ENCODE measurements at places on chromosomes 6 and 20.

GRCh38 chr6:42429042-42429585 lies 22.6 kb downstream of the TRERF1 start:
- DNase-seq: no peak

DNA sequence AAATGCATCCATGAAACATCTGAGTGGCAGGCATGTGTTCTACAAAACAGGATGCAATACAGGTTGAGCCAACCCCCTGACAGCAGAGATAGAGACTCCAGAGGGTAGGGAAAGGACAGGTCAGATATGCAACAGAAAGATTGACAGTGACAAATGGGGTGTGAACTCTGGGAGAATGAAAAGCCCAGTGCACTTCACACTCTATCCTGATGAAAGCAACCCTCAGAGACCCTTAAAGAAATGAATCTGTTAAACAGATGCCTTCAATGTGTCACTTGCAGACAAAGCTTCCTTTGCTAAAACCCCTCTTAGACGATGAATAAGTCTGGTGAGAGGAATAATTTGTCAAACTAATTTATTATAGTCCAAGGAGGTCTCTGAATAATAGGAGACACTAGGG lies 89.9 kb downstream of the RFPL4B start:
- no peak for DNase-seq

GRCh38 chr6:3457710-3458602 lies 1.1 kb upstream of the SLC22A23 start:
- DNase-seq: peak; percentile 5

DNA sequence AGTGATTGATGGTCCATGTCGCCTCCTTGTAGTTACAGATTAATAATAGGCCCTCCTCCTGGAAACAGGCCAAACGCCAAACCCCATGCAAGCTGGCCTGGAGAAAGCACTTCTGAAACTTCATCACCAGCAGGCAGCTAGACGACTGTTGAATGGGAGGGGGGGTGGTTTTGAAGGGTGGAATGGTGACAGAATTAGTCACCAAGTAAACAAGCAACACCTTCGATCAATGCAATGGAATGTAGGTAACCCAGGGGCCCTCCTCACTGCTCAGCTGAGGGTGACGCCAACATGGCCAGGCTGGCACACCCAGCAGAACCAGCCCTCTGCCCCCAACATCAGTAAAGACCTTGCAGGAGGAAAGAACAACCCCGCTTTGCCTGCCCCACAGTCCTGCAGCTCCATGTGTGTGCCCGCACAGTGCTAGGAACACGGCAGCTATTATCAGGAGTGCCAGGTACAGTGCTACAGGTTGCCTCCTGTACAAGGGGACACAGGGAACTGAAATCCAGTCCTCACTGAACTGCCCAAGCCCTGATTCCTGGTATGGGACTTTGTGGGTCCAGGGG lies 2.7 kb downstream of the BCAS1 start:
- DNase-seq: no peak

- DNase-seq: no peak
Measured at GRCh38 chr20:4011226-4011975, 4.0 kb downstream of the RNF24 start.

GRCh38 chr6:16761471-16762267 lies 409 bp upstream of the ATXN1 start:
- peak; percentile 62 for DNase-seq

DNA sequence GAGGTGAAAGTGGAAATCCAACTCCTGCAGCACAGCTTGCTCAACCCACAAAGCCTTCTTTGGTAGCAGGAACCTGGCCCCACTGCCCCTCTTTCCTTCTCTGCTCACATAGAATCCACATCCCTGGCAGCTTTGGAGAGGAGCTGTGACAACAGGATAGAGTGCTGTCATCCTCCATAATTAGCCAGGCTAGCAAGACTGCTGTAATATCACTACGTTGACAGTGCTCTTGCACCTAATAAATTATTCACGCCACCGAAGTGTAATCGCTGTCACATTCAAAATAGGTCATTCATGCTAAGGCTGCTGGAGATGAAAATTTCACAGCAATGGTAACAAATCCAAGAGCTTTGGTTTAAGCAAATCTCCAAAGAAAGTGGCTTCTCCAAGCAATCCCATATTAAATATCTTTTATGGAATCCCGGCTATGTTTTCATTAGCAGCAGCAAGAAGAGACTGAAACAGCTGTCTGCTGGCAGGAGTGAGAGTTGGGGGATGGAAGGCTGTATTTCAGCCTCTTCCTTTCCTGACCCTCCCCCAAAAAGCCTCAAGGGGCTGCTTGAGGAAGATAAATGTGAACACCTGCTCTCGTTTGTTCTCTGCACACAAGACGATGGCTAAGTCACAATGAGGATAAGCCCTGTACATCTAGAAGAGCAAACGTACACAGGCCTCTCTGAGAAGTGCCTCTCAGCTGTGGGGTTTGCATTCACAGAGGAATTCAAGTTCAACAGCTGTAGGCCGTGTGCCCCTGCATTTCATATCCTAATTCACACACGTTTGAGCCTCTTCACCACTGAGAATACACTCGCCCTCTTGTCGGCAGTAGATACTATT lies 16.5 kb downstream of the RIPOR2 start:
- no peak for DNase-seq

DNA sequence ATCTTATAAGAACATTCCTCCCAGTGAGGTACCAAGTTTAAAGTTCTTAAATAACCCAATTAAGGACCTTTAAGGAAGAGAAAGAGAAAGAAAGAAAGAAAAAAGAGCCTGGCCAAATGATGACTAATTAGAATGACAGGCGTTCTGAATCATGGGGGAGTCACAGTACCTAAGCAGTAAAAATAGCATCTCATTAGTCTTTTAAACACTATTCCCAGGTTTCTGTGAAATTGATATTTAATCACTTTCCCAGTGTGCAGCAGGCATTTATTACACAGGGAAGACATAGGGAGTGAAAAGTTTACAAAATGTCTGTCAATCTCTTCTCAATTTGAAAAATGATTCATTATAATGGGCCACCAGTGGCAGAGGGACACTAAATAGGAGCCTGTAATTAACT lies 251.4 kb upstream of the MANEA start:
- no peak for DNase-seq

GRCh38 chr20:6583134-6583738 lies 184.2 kb upstream of the BMP2 start:
- no peak for DNase-seq

DNA sequence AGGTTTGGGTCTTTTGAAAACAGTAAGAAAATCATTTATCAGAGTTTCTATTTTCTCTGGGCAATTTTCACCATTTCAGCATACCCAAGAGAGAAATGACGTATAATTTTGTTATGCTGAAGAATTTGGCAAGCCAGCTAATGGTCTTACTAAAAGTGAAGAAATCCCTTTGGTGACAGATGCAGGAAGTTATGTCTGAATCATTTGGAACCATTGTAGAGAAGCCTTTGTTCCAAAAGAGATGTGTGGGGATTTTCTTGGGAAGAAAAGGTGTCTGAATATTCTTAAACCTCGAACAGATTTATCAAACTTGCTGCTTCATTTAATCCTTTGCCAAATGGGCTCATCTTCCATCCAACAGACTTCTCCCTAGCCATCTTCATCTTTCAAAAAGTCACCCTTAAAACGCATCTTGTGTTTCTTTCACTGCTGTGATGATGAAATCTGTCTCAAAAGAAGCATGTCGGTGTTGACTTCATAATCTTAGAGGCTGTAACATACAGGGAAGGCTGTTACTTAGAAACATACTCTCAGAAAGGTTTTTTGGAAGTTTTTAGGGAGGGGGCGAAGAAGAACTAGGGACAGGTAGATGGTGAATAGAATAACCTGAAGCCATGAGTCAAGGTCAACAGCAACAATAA lies 39.5 kb downstream of the CITED2 start:
- DNase-seq: no peak

GRCh38 chr20:63167026-63167917 lies 48.7 kb downstream of the YTHDF1 start:
- no peak for DNase-seq

DNA sequence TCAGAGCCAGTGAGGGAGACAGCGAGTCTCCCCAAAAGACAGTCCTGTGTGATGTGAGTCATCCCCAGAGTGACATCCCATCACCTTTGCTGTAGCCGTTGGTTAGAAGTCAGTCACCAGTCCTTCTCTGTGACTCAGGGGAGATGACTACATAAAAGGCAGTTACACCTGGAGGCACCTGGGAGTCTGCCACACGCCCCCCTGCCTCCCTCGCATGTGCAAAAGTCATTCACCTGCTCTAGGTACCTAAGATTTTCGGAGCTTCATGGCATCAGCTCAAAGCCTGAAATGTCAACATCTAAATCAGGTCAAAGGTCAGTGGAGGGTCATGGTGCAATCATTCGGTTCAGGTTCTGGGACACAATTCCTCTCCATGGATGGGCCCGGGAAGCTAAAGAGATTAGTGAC lies 50.3 kb downstream of the PRR18 start:
- DNase-seq: no peak

DNA sequence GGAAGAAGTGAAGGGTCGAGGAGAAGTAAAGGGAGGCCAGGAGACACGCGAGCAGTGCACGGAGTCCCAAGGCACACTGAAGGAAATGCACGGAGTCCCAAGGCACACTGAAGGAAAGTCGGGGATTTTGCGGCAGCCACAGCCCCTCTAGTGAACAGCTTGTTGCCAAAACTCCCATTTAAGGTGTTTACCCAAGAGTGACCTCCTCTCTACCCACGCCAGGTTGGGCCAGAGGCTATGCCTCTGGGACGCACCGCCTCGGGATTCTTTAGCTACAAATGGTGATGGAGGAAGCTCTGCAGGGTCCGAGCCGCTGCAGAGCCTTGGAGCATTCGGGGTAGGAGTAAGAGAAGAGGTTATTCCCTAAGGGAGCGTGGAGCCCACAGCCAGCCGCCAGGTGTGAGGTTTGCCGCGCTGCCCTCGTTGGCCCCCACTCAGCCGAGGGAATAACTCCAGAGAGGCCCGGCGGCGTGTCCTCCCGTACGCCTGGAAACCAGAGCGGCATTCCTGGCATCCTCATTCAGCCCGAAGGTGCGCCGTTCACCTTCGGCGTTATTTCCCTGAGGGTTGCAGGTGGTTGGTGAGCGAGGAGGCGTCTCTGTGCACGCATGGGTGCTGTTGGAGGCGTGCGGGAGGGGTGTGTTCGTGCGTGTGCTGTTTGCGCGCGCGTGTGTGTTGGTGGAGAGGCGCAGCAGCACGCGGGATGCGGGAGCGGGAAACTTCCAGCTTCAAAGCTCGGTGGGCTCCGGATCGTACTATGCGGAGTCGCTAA lies 3.4 kb upstream of the MAFB start:
- DNase-seq: no peak

GRCh38 chr20:6954219-6954618 lies 186.7 kb downstream of the BMP2 start:
- DNase-seq: no peak

- no peak for DNase-seq
Measured at GRCh38 chr6:113888956-113889630, 31.9 kb downstream of the MARCKS start.

DNA sequence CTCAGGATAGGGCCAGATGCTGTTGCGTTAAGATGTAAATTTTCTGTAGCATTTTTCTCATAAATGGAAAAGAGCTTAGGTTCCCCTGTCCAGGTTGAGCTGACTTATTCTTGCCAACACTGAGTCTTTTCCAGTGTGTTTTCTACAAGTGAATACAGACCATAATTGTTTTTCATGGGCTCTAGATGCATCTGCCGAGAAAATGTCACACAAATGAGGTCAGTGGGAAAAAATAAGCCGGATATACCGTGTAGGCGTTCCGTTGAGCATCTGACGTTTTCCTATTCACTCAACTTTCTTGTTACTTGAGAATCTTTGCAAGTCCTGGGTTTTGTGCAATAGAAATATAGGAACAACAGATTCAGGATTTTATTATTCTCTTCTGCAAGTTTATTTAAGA lies 582.9 kb upstream of the CDH4 start:
- DNase-seq: no peak

DNA sequence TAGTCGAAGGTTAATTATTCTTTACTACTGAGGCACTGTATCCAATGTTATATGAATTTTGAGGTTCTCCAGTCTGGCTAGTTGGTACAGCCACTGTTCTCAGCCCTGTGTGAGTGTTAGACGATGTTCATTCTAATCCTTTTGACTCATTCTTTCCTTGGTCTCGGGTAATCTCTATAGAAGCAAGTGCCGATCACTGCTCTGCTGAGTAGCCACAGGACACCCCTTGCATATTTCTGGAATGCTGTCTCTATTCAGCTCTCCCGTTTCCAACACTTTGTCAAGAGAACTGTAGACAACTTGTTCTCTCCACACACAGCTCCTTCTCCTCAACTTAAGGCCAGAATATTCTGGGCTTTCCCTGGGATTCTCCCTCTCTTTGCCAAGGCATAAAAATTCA lies 42.4 kb upstream of the PLCB1 start:
- DNase-seq: no peak

DNA sequence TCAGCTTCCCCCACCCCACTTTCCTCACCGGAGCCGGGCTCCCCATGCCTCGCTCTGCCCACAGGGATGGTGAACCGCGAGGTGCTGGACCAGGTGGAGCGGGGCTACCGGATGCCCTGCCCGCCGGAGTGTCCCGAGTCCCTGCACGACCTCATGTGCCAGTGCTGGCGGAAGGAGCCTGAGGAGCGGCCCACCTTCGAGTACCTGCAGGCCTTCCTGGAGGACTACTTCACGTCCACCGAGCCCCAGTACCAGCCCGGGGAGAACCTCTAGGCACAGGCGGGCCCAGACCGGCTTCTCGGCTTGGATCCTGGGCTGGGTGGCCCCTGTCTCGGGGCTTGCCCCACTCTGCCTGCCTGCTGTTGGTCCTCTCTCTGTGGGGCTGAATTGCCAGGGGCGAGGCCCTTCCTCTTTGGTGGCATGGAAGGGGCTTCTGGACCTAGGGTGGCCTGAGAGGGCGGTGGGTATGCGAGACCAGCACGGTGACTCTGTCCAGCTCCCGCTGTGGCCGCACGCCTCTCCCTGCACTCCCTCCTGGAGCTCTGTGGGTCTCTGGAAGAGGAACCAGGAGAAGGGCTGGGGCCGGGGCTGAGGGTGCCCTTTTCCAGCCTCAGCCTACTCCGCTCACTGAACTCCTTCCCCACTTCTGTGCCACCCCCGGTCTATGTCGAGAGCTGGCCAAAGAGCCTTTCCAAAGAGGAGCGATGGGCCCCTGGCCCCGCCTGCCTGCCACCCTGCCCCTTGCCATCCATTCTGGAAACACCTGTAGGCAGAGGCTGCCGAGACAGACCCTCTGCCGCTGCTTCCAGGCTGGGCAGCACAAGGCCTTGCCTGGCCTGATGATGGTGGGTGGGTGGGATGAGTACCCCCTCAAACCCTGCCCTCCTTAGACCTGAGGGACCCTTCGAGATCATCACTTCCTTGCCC lies 57.4 kb downstream of the SRC start:
- no peak for DNase-seq

- DNase-seq: no peak
Measured at GRCh38 chr6:138531387-138531786, 32.1 kb upstream of the NHSL1 start.

Data from stimulated activated CD4-positive, alpha-beta T cell treated with anti-CD3 and anti-CD28 coated beads, TNF-alpha, amount 100 ng/mL, for 1 hour (primary cell).